Bronchial epithelial cell (primary cell): ENCODE measurements at places on chromosomes 12 and 14.

GRCh38 chr12:102009796-102010195 is 52.0 kb downstream of the WASHC3 start:
- no peak for DNase-seq

- no peak for DNase-seq
These were observed 84.7 kb downstream of the GPATCH2L start for GRCh38 chr14:76236172-76237130.

DNA sequence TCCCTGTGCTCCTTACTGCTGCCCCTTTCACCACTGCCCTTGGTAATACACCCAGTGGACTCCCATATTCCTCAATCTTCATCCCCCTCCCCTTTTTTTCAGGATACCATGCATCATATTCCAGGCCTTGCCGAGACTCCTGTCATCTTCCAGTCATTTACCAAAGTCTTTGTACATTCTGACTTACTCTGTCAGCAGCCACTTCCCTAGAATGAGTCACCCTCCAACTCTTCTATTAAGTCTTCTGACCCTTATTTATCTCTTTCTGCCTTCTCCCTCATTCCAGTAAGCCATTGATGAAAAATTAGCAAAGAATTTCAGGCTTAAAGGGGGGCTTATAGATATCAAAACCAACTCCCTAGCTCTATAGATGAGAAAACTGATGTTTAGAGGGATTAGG is 128.0 kb downstream of the STXBP6 start:
- peak; percentile 8 for DNase-seq

DNA sequence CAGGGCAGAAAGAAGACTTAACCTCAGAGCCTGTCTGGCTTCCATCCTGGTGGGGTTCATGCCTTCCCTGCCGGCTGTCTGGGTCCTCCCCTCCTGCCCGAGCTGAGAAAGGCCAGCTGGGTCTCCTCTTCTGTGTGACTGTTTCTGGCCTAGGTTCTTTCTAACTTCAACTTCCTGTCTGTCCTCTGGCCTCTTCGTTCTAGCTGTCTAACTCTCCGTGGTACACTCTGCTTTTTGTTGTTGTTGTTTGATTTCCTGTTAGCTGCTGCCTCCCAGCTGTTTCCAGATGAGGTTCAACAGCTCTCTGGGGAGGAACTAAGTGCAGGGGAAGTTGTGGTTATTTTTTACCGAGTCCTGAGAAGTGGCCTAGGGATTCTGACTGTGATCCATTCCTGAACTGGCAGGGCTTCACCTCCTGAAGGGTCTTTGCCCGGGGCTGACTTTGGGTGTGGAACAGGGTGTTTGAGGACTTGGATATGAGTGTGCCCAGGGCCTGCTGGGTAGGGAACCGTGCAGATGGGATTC is 3.2 kb downstream of the MLXIP start:
- peak; percentile 40 for DNase-seq

DNA sequence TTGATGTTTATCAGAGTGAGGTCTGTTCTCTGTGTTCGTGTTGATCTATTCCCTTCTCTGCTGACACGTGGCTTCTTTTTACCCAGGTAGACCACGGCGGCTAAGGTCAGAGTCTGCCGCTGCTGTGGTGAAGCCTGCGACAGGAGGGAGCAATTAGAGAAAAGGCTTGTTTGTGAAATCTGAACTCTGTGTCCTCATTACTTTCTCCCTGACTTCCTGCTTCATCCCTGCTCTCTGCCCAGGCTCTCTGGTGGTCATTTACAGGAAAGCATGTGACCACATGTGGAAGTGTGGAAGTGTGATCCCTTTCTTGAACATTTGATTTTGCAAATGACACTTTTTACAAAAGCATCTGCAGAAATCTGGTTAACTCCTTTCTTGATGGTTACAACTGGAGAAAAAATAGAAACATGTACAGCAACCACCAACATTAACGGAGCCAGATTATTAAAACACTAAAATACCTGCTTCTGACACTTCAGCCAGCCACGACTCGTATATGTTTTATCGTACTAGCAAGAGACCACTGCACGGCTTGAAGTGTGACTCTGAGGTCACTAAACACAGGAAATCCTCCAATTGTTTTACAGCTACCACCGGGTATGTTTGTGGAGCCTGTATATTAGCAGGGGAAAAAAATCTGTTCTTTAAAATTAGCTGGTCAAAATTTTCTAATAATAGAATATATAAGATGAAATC is 388.6 kb upstream of the TMPO start:
- no peak for DNase-seq

DNA sequence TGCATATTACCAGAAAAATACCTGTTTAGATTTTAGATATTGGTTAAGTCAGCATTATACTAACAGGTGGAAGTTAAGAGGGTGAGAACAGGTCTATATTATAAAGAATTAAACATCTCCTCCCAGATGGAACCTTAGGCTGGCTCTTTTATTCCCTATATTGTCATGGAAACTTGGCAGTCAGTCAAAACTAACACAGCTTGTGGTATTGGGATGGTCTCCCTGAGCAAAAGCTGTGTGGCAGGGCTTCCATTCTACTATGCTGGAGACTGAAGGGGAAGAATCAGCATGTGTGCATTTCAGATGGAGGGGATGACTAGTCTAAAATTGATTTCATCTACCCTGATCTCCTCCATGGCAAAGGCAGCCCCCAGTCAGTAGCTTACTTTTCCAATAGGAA is 66.7 kb downstream of the SMOC1 start:
- DNase-seq = no peak

- DNase-seq = no peak
These were observed 90.8 kb upstream of the DAAM1 start for GRCh38 chr14:59097681-59098080.

DNA sequence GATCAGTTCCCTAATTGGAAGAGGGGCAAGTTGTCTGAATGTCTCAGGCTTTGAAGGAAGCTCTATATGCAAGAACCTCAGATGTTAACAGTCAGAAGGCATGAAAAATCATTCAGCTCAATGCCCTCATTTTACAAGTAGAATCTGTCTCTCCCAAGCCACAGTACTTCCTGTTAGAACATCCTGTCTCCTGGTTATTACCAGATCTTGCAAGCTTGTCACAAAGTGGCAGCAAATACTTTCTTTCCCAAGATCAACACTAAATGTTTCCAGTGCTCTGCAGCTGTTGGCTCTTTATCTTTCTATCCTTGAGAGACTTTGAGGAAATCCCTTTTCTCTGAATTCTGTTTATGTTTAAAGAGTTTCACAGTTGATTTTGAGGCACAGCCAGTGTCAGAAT is 235.5 kb downstream of the AKAP6 start:
- no peak for DNase-seq

DNA sequence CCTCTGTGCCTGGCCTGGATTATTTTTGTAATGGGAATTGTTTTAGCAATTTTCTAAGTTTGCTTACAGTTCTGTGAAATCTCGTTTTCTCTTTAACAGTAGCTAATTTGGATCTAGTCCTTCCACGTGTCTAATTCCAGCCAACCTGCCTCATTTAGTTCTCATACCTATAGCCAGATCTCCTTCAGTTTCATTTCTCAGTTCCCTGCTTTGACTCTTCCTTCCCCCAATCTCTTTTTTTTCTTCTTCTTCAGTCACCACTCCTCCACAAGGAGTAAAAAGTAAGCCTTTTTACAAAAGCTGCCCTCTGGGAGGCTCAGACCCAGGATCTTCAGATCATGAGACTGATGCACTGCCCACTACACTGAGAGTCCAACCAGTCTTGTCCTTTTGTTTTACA is 1.4 kb downstream of the THTPA start:
- DNase-seq = no peak

- DNase-seq = no peak
These were observed 306.4 kb upstream of the TBX3 start for GRCh38 chr12:114990381-114990780.

GRCh38 chr12:79121486-79121885 is 256.9 kb downstream of the SYT1 start:
- DNase-seq = peak; percentile 9

- peak; percentile 12 for DNase-seq
These were observed 5.0 kb upstream of the CCND2 start for GRCh38 chr12:4268329-4269181.

DNA sequence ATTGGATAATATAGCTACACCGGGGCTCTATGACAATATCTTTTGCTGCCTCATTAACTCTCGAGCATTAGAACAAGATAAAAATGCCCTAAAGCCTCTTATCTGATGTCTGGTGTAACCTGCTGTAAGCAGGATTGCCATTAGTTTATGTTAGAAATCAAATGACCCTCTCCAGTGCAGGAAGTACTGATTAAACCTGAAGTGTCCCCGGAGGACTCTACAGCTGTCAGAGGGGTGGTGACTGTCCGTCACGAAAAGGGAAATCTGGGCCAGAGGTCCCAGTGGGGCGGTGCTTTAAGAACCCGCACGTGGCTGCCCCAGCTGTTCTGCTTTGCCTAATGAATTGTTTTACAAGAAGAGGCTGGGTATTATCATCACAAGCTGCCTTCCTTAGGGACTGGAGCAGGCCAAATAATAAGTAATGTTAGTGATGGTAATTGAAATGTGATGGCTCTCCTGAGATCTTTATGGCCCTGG is 55.7 kb downstream of the LIN52 start:
- DNase-seq = no peak
